ENCODE measurements at places on chromosomes 6 and 20.
A peak's percentile ranks its signal among the peaks of the same experiment; 100 is the strongest.

DNA sequence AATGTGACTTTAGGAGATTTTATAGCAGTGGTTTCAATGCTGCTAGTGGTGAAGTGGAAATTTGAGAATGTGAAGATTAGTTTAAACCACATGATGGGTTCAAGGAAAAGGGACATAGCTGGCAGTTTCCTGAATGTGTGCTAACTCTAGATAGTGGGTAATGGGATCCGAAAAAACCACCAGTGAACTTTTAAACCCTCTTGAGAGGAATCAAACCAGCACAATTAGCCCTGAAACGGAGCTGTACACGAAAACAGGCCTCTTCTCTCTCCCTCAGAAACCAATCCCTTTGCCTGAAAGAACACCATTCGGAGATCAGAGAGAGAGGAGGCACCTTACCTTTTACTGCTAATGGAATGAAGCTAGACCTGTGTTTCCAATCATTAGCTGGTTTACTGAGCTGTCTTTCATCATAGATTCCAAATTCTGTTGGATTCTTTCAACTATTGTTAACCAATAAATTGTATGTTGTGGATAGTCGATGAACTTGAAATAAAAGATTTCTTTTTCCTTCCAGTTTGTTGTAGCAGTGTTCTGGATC is 103.9 kb downstream of the AIG1 start:
- no peak for DNase-seq

DNA sequence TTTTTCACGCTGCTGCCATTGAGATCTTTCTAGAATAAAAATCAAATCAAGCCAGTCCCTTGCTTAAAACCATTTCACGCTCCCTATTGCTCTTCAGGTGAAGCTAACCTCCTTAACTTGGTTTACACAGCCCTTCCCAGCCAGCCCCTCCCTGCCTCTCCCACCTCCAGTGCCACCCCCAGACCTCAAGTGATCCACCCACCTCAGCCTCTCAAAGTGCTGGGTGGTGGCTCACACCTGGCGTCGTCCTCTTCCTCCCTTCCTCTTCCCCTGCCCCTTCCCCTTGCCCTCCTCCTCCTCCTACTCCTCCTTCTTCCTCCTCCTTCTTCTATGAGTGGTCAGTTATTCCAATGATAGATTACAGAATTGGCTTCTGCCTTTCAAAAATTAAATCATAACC is 42.9 kb downstream of the FAM209B start:
- no peak for DNase-seq

DNA sequence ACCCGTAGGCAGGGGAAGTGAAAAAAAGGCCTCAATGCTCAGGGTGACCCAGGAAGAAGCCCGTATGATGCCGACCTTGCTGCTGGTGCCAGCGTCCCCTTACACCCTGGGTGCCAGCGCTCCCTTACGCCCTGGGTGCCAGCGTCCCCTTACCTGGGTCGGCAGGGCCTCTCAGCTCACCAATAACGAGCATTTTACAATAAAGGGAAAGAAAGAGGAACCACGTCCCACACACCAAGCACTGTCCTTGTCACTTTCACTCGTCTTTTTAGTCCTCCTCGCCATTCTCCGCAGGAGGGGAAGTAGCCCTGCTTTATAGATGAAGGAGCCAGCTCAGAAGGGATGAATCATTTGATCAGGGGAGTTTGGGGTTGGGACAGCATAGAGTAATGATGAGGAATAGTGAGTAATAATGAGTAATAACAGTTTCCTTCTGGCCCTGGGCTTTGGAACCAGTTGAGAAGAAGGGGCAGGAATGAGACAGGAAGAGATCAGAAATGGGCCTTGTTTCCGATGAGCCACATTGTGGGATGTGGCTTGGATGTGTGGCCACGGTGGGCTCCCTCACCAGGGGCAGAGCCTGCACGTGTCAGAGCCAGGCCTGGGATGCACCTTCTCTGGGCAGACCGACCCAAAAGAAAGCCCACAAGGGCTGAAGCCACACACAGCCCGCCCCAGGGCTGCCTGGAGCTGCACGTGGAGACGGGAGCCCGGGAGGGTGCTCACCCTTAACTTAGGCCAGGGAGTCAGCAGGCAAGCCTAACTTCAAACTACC is 75.7 kb downstream of the SYNJ2 start:
- no peak for DNase-seq

DNA sequence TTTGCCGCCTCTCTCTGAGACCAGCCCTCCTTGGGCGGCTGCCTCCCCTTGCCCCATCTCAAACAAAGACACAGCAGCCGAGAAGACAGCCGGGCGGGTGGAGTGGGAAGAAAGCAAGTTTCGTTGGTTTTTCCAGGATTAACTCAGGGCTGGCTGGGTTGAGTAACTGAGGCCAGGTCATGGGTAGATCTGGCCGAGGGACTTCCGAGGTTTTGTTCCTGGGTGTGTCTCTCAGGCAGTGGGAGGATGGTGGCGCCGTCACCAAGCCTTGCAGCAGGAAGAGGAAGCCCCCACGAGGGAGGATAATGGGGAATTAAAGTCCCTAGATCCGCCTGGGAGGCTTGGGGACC is 167.2 kb downstream of the TTLL2 start:
- DNase-seq: no peak

- DNase-seq: peak; percentile 10
Observed at GRCh38 chr6:89970609-89971337, 76.5 kb downstream of the GJA10 start.

DNA sequence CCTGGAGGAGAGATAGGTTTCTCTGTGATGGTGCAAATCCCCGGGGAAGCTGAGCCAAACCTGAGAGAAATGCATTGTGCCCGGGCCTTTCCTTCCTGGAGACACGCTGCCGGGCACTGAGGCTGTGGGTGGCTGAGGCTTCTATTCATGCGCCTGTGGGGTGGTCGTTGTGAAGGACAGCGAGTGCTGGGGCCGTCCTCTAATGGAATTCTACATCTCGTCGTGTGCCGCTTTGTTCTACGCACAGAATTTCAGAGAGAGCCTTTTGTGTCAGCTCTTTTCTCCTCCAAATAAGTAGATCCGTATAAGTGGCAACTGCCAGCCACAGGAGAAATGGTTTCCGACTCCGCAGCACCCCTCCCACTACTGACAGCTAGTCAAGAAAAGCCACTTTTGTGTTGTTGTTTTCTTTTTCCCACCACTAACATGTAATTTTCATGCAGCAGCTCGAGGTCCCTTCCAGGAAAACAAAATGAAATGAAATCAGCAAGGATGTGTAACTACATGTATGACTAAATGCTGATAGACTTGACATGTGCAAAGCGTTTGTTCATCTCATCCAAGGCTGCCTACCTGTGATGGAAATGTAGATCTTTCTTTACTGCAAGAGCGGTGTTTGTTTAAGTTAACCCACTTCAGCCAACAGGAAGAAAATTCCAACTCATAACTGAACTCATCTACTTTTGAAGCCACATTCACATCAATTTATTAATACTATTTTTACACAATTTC is 26.4 kb upstream of the PXDC1 start:
- no peak for DNase-seq

DNA sequence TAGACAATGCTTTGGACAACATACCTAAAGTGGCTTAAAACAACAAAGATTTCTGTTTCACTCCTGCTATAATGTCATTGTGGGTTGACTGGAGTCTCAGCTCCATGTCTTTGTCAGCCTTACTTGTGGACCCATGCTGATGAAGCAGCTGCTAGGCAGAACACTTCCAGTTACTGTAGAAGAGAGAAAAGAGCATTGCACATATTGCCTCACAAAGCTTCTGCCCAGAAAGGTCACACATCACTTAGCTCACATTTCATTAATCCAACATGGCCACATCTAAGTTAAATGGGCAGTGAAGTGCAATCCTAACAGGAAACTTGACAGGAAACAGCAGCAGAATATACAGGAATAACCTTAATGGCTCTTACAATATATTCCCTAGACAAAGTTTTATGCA is 480.5 kb upstream of the HTR1E start:
- no peak for DNase-seq

- no peak for DNase-seq
Observed at GRCh38 chr6:42708096-42708495, 14.3 kb downstream of the PRPH2 start.

GRCh38 chr6:8187209-8187608 is 84.9 kb upstream of the EEF1E1 start:
- DNase-seq: no peak

DNA sequence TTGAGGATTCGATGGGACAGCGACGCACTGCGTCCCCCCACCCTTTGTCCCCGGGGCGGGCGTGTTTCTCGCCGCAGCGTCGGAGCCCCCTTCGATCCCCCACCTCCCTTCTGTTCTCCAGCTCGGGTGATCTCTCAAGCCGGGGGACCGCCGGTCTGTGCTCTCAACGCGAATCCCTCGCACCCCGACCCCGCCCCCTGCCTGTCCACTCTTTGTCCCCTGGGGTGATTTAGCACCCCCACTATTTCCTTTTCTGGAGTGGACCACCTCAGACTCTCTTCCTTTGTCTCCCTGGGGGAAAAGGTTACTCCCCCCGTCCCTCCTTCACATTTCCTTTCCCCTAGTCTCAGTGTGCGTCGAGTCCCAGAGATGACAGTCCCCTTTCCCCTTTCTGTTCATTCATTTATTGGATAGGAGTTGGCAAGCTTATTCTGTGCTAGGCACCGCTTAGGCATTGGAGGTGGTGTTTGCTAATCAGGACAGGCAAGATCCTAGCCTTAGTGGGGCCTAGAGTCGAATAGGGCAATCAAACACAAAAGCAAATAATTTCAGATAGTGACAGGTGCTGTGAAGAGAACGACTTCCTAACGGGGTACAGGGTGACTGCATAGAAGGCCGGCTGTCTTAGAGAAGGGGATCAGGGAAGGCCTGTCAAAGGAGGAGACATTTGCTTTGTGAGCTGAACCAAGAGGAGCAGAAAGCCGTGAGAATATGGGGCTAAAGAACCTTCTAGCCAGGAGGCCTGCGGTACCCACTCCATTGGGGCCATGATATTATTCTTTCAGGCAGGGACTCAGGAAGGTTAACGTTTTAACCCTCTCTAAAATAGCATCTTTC is 741 bp downstream of the PTPN1 start:
- DNase-seq: no peak

DNA sequence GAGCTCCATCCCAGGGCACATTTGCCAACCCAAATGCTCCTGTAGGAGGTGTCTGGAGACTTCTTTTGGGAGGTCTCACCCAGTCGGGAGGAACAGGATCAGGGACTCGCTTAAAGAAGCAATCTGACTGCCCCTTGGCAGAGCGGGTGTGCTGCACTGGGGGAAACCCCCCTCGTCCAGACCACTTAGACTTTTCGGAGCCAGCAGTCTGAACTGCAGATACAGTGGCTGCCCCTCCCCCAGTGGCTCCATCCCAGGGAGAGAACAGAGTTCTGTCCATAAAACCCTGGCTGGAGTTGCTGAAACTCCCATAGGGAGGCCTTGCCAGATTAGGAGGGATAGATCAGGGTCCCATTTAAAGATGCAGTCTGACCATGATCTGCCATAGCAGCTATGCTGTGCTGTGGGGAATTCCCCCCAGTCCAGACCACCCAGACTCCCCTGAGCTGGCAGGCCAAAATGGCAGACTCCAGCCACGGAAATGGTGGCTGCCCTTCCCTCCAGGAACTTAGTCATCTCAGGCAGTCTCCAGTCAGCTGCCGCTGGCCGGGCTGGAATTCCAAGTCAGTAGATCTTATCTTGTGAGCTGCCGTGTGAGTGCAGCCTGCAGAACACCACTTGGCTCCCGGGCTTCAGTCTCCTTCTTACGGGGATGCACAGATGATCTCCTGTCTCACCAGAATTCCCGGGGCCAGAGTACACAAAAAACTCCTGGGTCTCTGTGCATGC is 278.1 kb upstream of the SASH1 start:
- DNase-seq: no peak

- DNase-seq: peak; percentile 34
Observed at GRCh38 chr6:30884521-30885480, 482 bp downstream of the DDR1 start.

DNA sequence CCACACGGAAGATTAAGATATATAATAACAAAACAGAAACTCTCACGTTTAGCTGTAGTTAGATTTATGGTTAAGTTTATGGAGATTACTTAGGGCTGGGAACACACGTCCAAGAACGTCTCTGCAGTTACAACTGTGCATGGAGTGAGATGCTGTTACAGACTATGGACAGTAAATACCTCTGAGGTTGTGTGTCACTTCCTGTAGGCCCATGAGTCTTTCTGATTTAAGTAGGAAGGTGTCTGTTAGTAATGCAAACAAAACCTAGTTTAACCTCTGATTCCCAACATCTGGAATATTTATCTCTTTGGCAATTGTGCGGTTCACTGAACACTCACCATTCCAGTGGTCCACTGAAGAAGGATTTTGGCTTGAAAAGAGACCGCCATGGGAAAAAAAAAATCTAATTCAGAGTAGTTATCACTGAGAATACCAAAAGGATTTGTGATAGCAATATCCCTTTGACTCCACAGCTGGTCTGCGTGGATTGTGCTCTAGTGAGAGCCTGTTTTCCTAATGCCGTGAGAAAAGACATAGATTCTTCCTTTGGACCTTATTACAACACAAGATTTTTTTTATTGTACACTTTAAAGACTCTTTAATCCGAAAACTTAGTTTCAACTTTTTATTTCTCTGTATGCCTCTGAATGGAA is 478.2 kb upstream of the CITED2 start:
- no peak for DNase-seq

DNA sequence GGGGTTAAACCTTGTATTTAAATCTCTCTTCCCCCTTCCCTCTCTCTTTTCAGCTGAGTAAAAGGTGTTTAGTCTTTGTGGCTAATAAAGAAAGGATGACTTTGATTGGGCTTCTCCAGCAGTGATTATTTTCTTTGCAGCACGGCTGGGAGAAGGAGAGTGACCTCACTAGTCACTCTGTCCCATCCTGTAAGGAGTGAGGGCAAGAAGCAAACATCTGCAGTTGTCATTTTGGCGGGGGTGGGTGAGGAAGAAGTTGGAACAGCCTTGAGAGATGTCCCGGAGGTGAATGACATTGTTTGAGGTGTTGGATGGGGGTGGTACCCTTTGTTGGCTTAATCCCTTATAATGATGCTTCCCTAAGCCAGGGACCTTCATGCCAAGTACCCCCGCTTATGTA is 223.6 kb downstream of the EYA2 start:
- no peak for DNase-seq

GRCh38 chr20:6122873-6123648 is at the start of gene FERMT1:
Gene FERMT1, minus strand, starts transcription at chr20:6123030. Its CDS starts 3,476 bp downstream, at chr20:6119554.
- peak; percentile 22 for DNase-seq

- no peak for DNase-seq
Observed at GRCh38 chr6:108883172-108883571, 35.0 kb downstream of the ARMC2 start.

DNA sequence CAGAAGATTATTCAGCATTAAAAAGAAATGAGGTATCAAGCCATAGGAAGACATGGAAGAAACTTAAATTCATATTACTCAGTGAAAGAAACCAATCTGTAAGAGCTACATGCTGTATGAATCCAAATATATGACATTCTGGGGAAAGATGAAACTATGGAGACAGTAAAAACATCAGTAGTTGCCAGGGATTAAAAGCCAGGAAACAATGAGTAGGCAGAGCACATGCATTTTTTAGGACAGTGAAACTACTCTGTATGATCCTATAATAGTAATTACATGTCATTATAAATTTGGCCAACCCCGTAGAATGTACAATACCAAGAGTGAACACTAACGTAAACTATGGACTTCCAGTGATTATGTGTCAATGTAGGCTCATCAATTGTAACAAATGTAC is 92.8 kb upstream of the RNF217 start:
- DNase-seq: no peak

All from nucleus accumbens (tissue), 56 donors.